ENCODE measurements at places on chromosomes 7 and 10.
A peak's percentile ranks its signal among the peaks of the same experiment; 100 is the strongest.

- DNase-seq = no peak
Observed at GRCh38 chr7:55224111-55224510, 141.0 kb upstream of the LANCL2 start.

- no peak for DNase-seq
Observed at GRCh38 chr7:93895859-93896600, 5.5 kb upstream of the TFPI2 start.

- peak; percentile 47 for DNase-seq
Observed at GRCh38 chr7:26199301-26200037, 1.1 kb downstream of the HNRNPA2B1 start.

GRCh38 chr10:63390521-63390920 is 75.3 kb downstream of the JMJD1C start:
- no peak for DNase-seq

DNA sequence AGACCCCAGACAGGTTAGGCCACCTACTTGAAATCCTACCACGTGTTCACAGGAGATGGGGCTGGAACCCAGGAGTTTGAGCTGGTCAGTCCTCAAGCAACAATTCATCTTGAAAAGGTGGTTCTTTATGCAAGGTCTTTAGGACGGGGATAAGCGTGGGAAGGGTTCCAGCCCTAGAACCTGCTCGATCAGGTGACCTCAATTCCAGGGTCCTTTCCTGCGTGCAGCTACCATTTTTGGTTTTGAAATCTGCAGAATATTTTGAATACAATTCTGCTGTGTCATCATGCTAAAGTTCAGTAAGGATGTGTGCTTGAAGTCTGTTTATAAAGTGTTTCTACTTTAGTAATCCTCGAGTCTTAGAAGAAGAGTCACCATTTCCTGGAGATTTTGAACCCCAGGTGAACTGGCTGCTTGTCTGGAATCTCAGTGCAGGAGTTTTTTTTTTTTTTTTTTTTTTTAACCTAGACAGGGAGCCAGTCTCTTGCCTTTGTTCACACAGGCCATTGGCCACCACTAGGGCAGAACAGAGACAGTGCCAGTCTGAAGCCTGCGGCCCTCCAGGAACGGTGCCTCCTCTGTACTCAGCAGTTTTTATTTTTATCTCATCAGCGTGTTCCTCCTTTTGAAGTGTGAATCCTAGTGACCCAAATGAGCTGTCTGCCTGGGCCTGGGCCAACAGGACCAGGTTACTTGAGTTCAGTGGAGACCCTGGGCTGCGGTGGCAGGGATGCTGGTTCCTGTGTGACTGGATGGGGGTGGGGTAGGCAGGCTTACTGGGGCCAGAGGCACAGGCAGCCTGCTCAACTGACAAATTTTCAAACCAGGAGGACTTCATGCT is 54.6 kb downstream of the EEPD1 start:
- no peak for DNase-seq

- DNase-seq = no peak
Observed at GRCh38 chr7:37510043-37510634, 61.5 kb upstream of the ELMO1 start.

GRCh38 chr7:24733414-24734060 is 23.7 kb downstream of the GSDME start:
- DNase-seq = no peak

DNA sequence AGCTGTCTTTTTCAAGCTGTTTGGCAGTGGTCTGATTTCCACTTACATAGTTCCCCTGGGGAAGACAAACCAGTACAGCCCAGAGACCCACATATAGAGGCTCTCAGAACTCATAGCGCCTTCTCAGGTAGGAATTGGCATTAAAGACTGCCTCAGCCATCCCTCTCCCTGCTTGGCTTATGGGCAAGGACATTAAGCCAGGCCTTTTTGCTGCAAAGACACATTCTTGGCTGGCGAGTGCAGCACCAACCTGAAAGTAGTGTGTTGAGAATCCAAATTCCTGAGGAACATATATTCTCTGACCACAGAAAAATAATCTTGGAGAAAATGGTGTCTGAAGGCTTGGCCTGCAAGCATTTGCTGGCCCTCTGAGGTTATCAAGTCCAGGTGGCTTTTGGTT is 39.2 kb upstream of the HPS1 start:
- DNase-seq = no peak

GRCh38 chr10:22672319-22673090 is 41.9 kb downstream of the PIP4K2A start:
- no peak for DNase-seq

GRCh38 chr7:157978766-157979165 is 608.9 kb downstream of the PTPRN2 start:
- DNase-seq = no peak

DNA sequence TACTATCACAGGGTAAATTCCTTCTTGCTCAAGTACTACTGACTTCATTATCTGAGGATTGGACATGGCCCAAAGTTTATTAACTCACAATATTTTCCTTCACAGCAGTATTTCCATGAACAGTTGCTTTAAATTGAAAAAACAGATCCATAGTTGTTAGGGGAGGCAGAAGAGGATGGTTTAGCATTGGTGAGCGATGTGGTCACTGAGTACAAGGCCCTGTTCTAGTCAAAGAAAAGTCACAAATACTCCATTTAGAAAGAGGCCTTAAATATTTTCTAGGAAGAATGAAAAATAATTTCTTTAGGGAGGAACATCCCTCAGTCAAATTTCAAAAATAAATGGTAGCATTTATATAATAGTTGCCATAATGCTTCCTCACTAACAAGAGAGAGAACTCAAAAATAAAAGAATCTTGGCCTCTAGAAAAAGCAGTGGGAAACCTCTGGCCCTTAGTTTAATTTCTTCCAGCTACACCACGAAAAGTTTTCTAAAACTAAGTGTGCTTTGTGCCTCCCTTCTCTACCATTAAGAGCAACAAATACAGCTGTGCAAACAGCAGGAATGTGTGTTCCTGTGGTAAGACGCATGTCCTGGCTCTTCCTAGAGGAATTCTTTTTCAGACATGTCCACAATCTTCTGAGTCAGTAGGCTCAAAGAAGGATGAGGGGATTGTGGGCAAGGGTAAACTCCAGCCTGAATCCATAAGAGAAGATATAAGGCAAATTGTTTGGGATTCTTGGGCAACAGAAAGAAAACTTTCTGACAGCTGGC is 105.7 kb downstream of the HOXA1 start:
- no peak for DNase-seq

GRCh38 chr10:60846173-60846572 is 67.9 kb downstream of the CDK1 start:
- no peak for DNase-seq

- DNase-seq = no peak
Observed at GRCh38 chr7:142866361-142867096, 11.7 kb downstream of the EPHB6 start.

DNA sequence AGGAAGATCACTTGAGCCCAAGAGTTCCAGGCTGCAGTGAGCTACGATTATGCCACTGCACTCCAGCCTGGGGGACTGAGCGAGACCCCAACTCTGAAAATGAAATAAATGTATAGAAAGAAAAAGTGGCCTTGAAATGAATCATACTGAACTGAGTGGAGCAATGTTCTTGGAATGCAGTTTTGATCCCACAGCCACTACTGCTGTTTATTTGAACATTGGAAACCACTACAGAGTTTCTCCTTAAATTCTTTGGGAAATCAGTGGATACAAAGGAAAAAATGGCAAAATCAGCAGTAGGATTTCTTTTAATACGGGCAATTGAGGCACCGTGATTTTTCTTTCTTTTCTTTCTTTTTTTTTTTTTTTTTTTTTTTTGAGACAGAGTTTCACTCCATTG is 637.4 kb downstream of the GALNT17 start:
- DNase-seq = no peak

DNA sequence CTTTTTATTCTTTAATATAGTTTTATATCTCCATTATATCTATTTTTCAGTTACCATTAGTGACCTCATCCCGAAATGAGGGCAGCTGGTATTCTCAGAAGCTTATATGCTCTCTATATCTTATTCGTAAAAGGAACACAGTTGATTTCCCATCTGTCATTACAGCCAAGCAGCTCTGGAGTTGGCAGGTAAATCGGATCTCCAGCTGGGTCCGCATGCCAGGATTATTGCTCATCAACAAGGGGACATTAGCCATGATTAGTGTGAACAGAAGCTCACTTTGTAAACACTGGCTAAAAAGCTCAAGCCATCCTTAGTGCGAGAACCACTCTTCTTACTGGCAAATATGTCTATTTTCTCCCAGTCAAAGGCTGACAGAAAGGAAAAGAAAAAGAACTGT is 180.3 kb downstream of the NPSR1 start:
- DNase-seq = no peak

- DNase-seq = no peak
Observed at GRCh38 chr7:105690325-105690945, 109.1 kb upstream of the EFCAB10 start.

DNA sequence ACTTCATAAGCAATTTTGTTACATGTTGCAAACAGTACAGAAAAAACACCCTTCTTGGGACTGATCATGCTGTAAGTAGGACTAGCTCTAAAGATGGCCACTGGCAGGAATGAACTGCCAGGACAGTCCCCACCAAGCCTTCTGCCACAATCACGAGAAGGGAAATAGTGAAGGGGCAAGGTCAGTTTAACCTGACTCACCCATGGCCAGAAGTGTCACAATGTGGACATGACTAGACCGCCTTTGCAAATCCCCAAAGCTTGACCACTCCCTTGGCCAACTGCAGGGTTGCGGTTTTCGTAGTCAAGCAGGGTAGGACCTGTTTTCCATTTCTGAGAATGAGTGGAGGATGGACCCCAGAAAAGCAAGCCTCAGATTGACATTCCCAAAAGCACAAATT is 19.4 kb upstream of the FRAT2 start:
- DNase-seq = no peak

DNA sequence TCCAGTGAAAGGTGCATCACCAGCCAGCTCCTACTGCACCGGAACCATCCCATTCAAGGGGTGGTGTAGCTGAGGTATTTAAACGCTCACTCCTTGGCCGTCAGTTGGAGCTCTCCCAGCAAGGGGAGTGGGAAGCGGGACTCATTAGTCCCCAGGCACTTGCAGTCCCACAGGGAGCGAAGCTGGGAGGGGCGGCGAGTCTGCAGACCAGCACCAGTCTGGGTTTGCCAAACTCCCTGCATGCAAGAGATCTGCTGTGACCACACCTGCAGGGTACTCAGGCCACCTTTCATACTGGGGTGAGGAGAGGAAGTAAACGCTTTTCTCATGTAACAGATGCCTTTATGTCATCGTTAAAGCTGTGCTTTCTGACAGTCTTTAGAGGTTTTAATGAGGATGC is 187.9 kb downstream of the PTPRN2 start:
- DNase-seq = no peak

Measured in stimulated activated CD8-positive, alpha-beta memory T cell treated with anti-CD3 and anti-CD28 coated beads, Interleukin-2, amount 100 ng/mL, for 1 hour (primary cell).